Nephron progenitor cell (in vitro differentiated cells): ENCODE measurements at places on chromosomes 2 and 18.

DNA sequence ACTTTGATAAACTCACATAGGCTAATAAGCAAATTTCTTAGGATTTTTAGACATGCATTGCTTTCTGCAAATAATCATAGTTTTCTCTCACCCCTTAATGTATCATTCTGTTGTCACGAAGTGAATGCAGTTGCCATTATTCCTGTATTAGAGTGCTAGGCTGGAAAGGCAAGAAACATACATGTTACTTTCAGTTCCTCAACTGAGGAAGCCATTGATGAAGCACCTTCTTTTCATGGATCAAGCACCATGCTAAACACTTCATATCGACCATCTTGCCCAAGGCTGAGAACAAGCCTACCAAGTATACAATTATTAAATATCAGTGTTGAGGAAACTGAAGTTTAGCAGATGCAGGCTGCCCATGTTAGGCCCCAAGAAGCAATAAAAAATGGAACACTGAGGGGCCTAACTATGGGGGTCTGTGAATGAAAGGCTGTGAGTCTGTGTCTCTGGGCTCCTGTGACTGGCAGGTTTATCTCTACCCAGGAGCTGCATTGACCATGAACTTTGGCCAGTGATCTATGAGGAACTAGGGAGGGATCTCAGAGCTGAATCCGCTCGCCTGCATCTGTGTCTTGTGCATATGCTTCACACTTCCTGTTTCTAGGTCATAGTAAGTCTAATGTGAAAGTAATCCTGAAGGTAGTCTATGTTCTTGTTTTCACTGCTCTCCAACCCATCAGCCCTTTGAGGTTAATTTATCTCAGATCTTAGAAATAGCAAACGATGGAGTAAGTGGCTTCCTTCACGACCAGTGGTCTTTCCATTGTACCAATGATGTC, 16.0 kb upstream of the TSPYL6 start:
- DNase-seq: no peak

- no peak for DNase-seq
These were observed 103.8 kb upstream of the NDUFV2 start for GRCh38 chr18:8998481-8999217.

- no peak for DNase-seq
These were observed 29.9 kb downstream of the MRPL19 start for GRCh38 chr2:75676464-75676863.

- DNase-seq: no peak
These were observed 58.5 kb downstream of the HS1BP3 start for GRCh38 chr2:20592106-20593071.

DNA sequence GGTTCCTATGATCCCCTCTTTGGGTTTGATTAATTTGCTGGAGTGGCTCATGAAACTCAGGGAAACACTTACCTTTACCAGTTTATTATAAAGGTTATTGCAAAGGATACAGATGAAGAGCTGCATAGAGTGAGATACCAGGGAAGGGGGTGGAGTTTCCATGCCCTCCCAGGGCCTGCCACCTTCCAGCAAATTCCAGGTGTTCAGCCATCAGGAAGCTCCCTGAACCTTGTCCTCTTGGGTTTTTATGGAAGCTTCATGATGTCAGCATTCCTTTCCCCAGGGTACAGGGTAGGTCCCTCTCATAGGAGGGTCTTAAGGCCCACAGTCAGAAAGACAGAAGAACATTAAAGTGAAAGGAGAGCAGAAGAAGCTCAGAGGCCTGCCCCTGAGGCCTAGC, 123.9 kb upstream of the DCC start:
- DNase-seq: no peak

DNA sequence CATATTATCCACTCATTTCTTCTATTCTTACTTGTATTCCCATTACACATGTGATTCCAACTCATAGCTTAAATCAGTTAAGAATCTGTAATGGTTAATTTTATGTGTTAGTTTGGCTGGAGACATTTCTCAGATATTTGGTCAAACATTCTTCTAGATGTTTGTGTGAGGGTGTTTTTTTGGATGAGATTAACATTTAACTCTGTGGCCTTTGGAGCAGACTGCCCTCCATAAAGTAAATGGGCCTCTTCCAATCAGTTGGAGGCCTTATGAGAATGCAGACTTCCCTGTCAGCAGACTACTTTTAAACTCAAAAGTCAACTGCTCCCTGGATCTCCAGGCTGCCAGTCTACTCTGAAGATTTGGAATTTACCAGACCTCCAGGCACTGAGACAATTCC, 976.8 kb upstream of the ACVR2A start:
- DNase-seq: no peak

- no peak for DNase-seq
These were observed 66.0 kb upstream of the ACSL3 start for GRCh38 chr2:222794585-222795449.

DNA sequence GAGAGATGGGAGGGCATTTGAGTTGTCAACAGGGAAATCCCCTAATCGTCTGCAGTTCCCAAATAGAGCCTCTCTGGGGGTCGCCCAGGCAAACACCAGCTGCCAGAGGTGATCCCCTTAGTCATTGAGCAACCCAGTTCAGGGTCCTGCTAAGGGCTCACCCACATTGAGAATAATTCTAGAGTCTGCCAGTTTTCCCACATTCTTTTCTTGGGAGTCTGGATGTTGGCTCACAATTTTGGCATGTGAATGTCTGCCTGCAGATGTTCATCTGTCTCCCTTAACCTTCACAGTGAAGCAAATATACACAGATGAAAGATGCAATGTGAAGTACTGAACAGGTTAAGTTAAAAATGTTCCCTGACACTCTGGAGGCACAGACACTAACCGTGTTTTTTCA, 11.4 kb upstream of the SMIM21 start:
- DNase-seq: no peak

DNA sequence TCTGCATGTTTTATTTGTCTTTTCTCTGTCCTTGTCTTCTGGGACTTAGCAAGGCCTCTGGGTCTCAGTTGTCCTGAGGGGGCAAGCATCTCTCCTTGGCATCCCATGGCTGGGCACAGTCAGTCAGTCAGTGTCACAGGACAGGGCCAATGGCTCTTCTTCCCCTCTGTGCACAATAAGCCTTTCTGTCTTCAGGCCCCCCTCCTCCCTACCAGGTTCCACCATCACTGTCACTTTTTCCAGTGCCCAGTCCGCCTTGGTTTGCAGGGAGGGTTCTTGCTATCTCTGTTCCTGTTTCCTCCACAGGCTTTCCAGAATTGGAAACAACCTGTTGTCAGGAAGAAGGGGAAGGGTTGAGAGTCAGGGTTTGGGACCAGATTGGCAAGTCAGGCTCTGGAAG, 1.7 kb upstream of the VAMP5 start:
- no peak for DNase-seq

DNA sequence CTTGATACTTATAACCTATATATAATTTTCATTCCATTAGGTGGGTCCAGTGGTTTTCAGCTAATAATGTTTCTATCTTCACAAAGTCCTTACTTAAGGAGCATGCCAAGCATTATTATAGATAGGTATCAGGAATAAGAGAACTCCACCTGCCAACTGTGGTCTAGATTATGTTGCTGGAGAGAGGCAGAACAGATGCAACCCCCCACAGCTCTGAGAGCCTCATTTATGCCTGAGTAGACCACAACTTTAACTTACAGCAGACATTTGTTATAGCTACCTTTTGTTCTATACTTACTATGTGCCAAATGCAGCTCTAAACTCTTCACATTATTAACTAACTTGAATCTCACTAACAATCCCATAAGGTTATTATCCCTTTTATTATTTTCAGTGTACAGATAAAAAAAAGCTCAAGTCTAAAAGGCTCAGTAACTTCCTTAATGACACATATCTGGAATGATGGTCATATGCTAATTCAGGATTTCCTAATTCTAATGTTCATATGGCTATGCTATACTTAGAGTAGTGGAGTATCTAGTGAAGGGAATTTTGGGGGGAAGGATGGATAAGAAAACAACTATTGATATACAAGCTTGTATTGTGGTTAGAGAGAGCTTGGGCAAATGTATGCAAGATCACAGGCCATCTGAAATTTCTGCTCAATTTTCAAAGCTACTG, 119.1 kb upstream of the RND3 start:
- DNase-seq: no peak

- no peak for DNase-seq
These were observed 46.9 kb upstream of the STRN start for GRCh38 chr2:37013315-37013641.

DNA sequence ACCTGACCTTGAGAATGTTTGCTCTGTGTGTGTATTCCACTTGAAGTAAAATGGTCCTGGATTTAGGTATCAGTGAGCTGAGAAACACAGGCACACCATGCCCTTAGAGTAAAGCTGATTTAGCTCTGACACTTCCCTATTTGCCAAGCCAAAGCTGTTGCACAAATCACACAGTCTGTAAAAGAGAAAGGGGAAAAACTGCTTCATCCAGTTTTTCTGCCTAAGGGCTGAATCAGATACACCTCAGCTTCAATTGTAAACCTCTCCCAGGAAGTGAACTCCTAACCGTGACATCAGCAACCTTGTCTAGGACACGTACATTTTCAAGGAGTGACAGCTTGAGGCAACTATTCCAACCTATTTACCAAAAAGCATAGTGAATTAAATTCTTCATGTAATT, 150.4 kb downstream of the NR4A2 start:
- DNase-seq: no peak

- no peak for DNase-seq
These were observed 962.3 kb upstream of the NRXN1 start for GRCh38 chr2:51994123-51994763.

DNA sequence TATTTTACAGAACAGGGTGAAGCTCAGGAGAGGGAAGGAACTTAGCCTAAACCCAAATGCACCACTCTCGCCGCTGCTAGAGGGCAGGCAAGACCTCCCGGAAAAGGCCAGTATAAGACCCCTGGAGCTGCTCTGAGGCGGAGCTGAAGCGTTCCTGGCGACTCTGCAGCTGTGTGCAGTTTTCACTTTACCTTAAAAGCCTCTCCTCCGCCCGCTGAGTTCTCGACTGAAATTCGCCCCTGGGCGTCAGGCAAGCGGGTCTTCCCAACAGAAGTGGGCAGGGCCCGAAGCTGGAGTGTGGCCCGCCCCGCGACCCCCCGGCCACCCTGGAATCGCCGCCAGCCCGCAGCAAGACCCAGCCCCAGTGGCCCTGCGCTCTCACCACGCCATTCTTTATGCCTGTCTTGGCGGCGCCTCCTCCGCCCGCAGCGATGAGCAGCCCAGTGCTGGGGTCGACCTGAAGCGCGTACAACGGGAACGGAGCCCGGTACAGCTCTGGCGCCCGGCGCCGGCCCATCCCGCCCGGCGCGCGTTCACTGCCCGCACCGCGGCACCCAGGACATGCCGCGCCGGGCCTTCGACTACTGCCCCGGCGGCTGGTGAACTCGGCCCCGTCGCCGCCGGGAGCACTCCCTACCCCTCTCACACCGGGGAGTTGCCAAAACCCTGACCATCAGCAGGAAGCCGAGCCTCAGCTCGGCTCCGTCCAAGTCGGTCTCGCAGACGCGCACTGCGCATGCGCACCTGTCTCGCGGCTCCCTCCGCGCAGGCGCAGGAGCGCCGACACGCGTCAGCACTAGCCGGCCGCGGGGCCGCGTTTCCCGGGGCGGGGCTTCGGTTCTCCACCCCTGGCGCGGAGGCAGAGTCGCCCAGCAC, at the start of gene PREB:
Gene PREB, minus strand, starts transcription at position 732 of the 876 bp plus-strand sequence. Its CDS starts 215 bp downstream, at position 517.
- peak; percentile 99 for DNase-seq

- DNase-seq: no peak
These were observed 682.4 kb downstream of the RNF144A start for GRCh38 chr2:7599462-7600258.

DNA sequence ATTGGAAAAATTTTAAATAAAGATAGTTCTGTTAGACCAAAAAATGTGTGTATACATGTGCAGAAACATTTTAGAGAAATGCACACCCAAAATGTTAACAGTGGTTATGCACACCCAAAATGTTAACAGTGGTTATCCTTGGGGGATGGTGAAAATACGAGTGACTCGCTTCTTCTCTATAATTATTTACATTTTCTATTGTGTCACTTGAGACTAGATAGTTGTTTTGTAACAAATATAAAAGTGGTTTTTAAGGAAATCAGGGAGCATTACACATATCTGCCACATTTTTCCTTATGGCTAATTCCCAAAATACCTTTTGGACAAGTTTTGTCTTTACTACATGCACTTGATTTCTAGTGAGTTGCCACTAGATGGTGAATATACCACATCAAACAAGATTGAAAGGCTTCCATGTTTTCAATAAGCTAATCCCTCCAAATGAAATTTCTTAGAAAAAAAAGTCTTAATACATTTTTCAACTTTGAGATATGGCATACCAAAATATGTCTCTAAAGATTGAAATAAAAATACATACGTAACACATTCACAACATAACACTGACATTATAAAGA, 9.0 kb upstream of the HIBCH start:
- no peak for DNase-seq

DNA sequence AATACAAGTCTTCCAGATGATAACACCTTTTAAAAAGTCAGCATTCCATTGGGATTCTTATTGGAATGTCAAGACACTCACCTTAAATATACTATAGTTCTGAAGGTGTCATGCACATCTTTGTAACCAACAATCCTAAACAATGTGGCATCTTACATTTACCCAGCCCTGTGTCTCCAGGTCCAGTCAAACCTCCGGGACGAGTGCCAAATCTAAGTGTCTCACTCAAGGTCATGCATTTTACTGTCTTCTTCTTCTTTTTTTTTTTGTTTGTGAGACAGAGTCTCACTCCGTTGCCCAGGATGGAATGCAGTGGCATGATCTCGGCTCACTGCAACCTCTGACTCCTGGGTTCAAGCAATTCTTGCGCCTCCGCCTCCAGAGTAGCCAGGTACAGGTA, 206.9 kb upstream of the FAM98A start:
- no peak for DNase-seq

DNA sequence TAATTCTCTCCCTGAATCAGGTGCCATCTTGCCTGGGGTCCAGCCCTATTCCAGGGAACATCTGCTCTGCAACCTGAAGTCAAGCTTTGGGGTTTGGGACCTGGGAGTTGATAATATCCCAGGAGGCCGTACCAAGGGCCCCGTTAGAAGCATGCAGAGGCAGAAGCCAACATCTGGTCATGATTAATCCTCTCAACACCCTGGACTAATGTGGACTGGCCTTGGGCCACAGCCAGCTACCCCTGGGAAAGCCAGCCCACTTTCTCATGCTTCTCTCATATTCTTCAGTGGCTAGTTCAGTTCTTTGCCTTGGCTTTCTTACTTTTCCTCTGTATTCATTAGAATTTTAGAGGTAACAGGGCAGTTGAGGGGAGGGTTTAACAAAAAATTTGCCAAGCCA, 515.6 kb upstream of the NRP2 start:
- no peak for DNase-seq
